Activated naive CD4-positive, alpha-beta T cell treated with Interleukin-2 at 50 U/mL for 16 hours (primary cell): ENCODE measurements at places on chromosomes 1 and 21.
A peak's percentile ranks its signal among the peaks of the same experiment; 100 is the strongest.

DNA sequence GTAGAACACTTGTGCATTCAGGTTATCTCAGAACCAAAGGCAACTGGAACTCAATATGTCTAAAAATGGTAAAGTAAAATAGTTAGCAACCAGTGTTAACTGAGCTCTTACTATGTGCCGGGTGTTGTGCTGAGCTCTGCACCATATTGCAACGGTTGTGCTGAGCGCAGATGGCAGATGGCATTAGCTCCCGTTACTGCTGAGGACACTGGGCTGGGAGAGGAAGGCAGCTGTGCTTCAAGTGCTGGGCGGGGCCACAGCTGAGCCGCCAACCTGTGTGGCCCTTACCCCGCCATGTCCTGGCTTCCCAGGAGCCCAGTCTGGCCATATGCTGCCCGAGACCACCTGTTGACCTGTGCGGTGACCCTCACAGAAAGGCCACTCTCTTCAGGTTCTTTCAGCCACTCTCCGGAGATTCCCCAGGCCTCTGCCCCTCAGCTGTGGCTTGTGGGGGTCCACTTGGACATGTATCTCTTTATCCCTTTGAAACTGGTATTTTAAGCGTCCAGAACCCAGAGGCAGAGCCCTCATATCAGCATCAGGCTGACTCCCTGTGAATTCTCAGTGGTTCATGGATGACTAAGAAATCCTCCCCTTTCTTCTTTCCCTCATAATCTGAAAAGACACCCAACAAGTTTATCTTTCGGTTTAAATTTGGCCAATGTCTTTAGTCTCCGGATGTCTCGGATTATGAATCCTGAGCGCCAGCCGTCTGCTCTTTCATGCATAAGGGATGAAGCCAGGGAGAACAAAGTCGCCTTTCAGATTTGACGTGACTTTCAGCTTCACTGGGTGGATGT, 26.4 kb downstream of the LDLRAP1 start:
- no peak for DNase-seq

GRCh38 chr1:223683586-223684487, 18.3 kb upstream of the CAPN8 start:
- DNase-seq: peak; percentile 54

- DNase-seq: no peak
Measured at GRCh38 chr1:161723459-161724141, 2.3 kb downstream of the FCRLB start.

GRCh38 chr21:45471525-45472221, 66.7 kb downstream of the COL18A1 start:
- DNase-seq: no peak

DNA sequence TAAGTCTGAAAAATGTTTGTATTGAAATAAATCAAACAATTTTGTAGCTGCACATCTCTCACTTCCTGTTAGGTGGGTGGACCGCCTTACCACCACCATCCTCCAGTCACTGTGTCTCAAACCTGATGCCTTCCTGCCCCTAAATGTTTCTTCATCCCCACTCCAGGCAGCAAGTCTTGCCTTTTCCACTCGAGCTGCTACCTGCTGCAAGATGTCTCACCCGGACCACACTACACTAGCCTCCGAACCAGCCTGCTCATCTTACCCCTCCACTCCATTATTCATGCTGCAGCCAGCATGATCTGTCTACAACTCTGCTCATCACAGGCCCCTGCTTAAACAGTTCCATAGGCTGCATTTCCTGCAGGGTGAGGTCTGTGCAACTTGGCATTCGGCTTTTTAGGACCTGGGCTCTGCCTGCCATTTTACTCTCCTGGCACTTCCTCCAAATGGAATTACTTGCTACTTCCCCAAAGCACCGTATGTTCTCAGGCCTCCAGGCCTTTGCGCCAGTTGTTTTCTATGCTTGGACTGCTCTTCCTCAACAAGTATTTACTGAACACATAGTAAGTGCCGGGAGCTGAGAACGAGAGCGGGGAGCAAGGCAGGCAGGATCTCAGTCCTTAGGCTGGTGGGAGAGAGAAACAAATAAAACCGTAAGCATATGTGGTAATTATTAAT, 5.2 kb upstream of the SF3A3 start:
- no peak for DNase-seq

GRCh38 chr1:204359474-204360255, at the start of gene PLEKHA6:
Gene PLEKHA6, minus strand, starts transcription at chr1:204359929. Its CDS starts 86,202 bp downstream, at chr1:204273727.
- no peak for DNase-seq

DNA sequence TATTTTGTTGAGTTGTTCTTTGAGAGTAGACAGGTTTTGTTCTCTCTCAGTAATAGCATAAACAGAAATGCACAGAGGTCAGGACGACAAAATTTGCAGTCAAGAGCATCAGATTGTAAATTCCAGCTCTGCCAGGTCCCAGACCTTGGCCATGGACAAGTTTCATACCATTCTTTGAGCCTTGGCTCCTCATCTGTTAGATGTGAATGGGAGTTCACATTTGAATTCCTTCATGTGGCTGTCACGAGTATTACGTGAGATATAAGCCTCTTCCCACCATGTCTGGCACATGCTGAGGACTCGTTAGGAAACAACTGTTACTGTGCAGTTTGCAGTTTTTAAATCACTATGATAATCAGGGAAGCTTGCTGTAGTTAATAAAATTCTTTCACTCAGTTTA, 93.2 kb upstream of the KCTD3 start:
- DNase-seq: no peak

- DNase-seq: no peak
Measured at GRCh38 chr1:246001142-246001836, 505.8 kb downstream of the SMYD3 start.

- DNase-seq: no peak
Measured at GRCh38 chr1:36136535-36136934, 11.5 kb upstream of the COL8A2 start.

DNA sequence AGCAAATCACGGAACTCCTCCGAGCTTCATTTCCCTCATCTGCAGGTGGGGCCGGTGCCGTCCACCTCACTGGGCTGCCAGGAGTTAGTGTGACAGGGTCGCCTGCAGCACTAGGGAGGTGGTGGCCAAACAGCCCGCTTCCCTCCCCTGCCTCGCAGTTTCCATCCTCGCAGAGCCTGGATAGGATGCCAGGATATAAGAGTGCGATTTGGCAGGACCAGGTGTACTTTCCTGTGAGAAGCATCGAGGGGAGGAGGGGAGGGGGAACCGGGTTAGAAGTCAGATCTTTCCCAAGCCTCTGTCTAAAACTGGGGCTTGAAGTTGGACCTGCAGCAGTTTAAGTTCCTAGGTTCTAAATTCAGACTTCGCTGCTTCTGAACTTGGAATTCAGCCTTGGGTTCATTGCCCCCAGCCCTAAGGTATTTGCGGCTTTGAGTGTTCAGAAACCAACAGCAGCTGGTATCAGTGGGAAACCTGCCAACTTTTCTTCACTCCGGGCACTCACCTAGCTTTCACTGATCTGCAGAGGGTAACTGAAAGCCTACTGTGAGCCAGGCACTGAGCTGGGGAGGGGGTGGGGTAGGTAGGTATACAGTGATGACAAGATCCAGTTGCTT, 1.7 kb upstream of the JUN start:
- DNase-seq: peak; percentile 14

- no peak for DNase-seq
Measured at GRCh38 chr1:7280347-7280960, 490.6 kb upstream of the VAMP3 start.
